Activated CD4-positive, alpha-beta T cell treated with anti-CD3 and anti-CD28 coated beads, Interleukin-2, amount 10 ng/mL, durations not matched to agents 7 days and 5 days (primary cell): ENCODE measurements at places on chromosomes 12 and 14.

DNA sequence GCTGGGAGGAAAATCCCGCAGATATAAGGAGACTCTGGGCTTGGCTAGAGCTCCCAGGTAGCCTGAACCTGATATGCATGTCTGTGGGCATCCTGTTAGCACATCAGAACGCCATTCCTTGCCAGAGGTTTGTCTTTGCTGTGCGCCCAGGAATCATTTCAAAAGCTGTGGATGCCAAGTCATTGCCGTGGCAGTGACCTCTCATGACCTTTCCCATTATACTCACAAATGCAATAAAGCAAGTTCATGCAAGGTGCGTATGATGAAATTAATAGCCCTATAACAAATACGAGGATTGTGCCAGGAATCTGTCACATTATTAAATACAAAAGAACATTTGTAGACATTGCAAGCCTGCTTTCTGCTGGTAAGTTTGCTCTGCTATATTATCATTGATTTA lies 229.1 kb upstream of the PELI2 start:
- H3K36me3 ChIP-seq, result no peaks in the 10 kb centered on the region
- no peak for DNase-seq
- no peaks in the 10 kb centered on the region for H3K4me1 ChIP-seq
- peaks cover 13% of the 10 kb centered on the region for H3K27me3 ChIP-seq

- peak; percentile 59 for DNase-seq
- H3K36me3 ChIP-seq, result peaks cover 6% of the 10 kb centered on the region
- H3K27me3 ChIP-seq, result no peaks in the 10 kb centered on the region
- H3K4me3 ChIP-seq, result peak overlapping the region; percentile 31
- H3K4me1 ChIP-seq, result peaks cover 46% of the 10 kb centered on the region
Observed at GRCh38 chr14:71399057-71399487, 491.8 kb downstream of the PCNX1 start.

DNA sequence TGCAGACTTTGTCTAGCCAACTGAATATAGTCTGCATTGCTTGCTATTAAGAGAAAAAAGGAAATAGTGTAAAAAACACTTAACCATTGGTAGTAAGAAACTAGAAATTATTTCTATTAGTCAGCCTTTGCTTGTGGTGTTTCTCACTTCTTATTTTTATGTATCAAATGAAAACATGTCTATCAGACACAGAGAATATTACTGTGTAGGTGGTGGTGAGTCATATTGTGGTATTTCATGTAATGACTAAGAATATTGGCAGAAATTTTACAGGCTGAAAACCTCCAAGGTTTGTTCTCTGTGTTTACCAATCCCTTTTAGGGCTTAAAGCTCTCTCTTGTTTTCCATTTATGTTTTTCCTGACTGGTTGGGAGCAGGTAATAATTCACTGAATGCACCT lies 87.2 kb downstream of the DAAM1 start:
- H3K36me3 ChIP-seq, result no peaks in the 10 kb centered on the region
- no peaks in the 10 kb centered on the region for H3K27me3 ChIP-seq
- peaks cover 23% of the 10 kb centered on the region for H3K4me1 ChIP-seq
- H3K27ac ChIP-seq, result no peak overlapping the region
- H3K4me3 ChIP-seq, result no peak overlapping the region

DNA sequence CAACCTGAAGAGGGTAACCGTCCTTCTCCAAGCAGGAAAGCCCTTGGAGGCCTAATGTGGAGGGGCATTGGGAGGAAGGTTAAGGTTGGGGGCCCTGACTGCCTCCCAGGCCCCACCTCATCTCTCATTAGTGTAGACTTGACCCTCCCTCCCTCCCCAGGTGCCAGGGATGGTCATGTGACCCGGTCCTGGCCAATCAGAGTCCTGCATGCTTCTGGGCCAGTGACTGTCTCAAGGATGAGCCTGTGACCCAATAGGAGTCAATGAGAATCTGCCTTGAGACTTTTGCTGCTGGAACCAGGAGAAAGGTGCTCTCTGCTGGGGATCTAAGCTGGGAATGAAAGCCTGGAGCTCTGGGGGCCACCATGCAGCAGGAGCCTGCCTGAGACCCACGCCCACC lies 70.8 kb downstream of the NCOR2 start:
- H3K27ac ChIP-seq, result no peak overlapping the region
- H3K4me1 ChIP-seq, result peaks cover 24% of the 10 kb centered on the region
- no peak overlapping the region for H3K4me3 ChIP-seq
- no peaks in the 10 kb centered on the region for H3K27me3 ChIP-seq

DNA sequence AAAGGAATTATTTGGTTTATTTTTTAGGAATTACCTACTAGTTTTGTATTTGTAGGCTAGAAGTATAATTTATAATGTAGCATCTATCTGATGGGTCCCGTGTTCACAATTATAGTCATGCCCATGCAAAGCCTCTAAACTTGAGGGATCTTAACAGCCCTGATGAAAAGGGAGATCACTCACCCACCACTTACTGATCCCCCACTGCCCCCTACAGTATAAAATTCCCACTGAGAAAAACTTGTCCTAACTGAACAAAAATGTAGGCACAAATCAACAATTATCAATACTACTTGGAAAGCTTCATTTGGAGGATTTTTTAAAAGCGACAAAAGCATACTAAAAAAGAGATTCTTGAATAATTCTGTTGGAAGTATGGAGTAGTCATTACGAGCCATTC lies 21.0 kb downstream of the WIF1 start:
- H3K27me3 ChIP-seq, result peaks cover 47% of the 10 kb centered on the region
- H3K4me1 ChIP-seq, result no peaks in the 10 kb centered on the region
- H3K4me3 ChIP-seq, result no peak overlapping the region
- H3K27ac ChIP-seq, result no peak overlapping the region

DNA sequence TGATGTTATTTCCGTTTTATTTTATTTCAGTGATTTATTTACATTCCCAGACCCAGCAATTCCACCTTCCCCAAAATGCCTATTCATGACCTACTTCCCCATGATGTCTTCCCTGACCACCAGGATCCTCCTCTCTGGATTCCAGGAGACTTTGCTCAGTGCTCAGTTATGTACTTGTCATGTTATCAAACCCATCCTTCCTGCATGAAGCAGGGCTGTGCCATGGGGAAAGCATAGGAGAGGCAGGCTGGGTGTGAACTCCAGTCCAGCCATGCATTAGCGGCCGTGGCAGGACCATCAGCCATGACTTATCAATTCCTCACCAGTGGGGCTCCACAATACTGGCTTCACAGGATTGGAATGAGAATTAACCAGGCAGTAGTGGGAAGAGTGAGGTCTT lies 57.8 kb downstream of the B4GALNT3 start:
- peaks cover 3% of the 10 kb centered on the region for H3K27me3 ChIP-seq
- H3K4me1 ChIP-seq, result no peaks in the 10 kb centered on the region
- DNase-seq, result no peak
- H3K27ac ChIP-seq, result no peak overlapping the region
- no peaks in the 10 kb centered on the region for H3K36me3 ChIP-seq

- peak within 1 kb of the TSS; percentile 98 for H3K4me3 ChIP-seq
- peaks cover 17% of the 10 kb centered on the region for H3K27me3 ChIP-seq
- H3K27ac ChIP-seq, result peak within 1 kb of the TSS; percentile 94
- DNase-seq, result peak; percentile 75
- peaks cover 28% of the 10 kb centered on the region for H3K36me3 ChIP-seq
Observed at GRCh38 chr12:121038861-121039668, at the start of gene OASL. TSS of gene OASL (minus strand) at chr12:121039246. CDS start at chr12:121038971, 275 bp downstream.

DNA sequence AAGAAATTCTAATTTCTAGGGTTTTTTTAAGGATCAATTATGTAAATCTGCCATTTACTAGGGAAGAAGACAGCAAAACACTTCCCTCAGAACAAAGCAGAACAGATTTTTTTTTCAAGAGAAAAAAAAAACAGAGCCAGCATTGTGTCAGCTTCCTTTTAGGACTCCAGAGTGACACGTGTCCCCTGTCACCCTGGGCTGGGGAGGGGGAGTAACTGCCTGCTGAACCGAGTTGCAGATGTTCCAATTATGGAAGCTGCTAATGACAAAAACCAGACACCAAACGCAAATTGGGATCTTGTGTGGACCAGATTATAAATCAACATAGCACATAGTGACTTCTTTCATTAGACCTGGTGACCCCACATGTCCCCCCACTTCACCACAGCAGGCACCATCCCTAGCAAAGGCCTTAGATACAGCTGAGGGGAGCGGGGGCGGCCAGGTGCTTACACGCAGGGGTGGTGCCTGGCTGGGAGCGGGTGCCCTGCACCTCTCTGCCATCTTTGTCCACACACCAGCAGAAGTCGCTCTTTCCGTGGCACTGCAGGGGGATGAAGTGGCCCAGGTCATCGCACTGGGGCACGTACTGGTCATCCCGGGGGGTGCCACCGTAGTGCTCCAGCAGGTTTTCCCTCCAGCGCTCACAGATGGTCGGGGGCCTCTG lies 25.4 kb downstream of the RTRAF start:
- H3K27me3 ChIP-seq, result peaks cover 5% of the 10 kb centered on the region
- H3K4me1 ChIP-seq, result peaks cover 1% of the 10 kb centered on the region
- no peak overlapping the region for H3K4me3 ChIP-seq
- DNase-seq, result no peak

DNA sequence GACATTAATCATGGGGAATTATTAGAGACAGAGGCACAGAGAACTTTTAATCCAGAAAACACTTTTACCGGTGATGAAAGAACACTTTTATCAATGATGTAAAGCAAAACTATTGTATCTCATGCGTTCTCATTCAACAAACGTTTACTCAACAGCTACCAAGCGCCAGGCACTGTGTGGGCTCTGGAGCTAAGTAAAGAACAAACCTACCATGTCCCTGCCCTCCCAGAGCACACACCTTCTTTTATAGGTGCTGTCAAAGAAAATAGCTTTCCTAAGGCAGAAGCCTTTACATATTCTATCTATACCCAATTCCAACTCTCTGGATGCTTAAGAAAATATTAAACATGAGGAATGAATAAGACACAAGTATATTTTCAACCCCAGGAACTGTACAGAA lies 91.1 kb downstream of the FOXN3 start:
- H3K27me3 ChIP-seq, result no peaks in the 10 kb centered on the region
- no peak overlapping the region for H3K4me3 ChIP-seq
- H3K4me1 ChIP-seq, result peaks cover 24% of the 10 kb centered on the region
- no peak for DNase-seq
- peaks cover 47% of the 10 kb centered on the region for H3K36me3 ChIP-seq
- H3K27ac ChIP-seq, result no peak overlapping the region

DNA sequence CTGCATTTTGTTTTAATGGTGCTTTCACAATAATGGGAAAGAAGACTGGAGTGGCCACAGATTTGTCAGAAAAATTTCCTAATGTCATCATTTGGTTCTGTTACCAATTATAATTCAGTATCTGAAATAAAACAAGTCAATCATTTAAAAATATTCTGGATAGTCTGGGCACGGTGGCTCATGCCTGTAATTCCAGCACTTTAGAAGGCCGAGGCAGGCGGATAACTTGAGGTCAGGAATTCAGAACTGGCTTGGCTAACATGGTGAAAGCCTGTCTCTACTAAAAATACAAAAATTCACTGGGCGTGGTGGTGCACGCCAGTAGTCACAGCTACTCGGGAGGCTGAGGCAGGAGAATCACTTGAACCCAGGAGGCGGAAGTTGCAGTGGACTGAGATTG lies 4.0 kb upstream of the LIMA1 start:
- no peak for DNase-seq
- H3K36me3 ChIP-seq, result peaks cover 10% of the 10 kb centered on the region
- H3K27ac ChIP-seq, result no peak overlapping the region

DNA sequence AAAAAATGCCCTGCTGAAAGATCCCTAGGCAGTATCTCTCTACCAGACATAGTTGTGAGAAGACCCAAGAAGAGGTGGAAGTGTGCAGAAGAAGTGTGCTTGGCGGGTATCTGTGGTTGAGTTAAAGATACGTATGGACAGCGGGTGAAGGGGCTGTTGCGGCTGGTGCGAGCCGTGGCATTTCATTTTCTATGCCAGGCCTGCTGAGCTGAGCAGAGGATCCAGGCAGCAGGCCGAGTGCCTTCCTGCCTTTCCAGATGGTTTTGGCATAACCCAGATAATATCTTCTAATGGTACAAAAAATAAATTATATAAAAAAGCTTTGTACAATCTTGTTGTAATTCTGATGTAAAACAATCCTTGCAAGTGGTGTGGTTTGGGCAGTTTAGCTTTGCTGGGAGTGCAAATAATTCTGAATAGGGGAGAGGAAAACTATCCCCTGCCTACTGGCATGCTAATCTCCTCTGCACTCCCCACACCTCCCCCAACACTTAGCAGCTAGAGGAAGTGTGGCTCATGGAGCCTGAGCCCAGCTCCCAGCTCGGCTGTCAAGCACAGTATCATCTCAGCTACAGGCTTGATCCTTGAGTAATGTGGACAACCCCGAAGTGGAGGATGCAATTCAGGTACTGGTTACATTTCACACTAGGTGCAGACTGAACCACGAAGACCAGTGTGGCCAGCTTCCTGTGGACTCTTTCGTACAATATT lies 168.9 kb downstream of the VRK1 start:
- peaks cover 31% of the 10 kb centered on the region for H3K36me3 ChIP-seq
- H3K4me1 ChIP-seq, result peaks cover 16% of the 10 kb centered on the region
- H3K27me3 ChIP-seq, result no peaks in the 10 kb centered on the region
- no peak overlapping the region for H3K27ac ChIP-seq

GRCh38 chr14:55438066-55438683 lies 2.2 kb downstream of the TBPL2 start:
- H3K4me3 ChIP-seq, result no peak overlapping the region
- no peaks in the 10 kb centered on the region for H3K27me3 ChIP-seq
- no peak overlapping the region for H3K27ac ChIP-seq
- H3K36me3 ChIP-seq, result no peaks in the 10 kb centered on the region
- H3K4me1 ChIP-seq, result peaks cover 18% of the 10 kb centered on the region

DNA sequence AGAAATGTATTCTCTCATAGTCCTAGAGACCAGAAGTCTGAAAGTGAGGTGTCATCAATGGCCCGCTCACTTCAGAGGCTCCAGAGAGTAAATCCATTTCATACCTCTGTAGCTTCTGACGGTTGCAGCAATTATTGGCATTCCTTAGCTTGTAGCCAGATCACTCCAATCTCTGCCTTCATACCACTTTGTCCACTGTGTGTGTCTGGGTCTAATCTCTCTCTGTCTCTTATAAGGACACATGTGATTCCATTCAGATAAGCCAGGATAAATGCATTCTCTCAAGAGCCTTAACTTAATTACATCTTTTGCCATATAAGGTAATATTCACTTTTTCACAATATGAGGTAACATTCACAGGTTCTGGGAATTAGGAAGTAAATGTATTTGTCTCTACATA lies 365.7 kb downstream of the GXYLT1 start:
- H3K4me1 ChIP-seq, result no peaks in the 10 kb centered on the region
- no peak overlapping the region for H3K27ac ChIP-seq
- no peaks in the 10 kb centered on the region for H3K36me3 ChIP-seq
- H3K27me3 ChIP-seq, result no peaks in the 10 kb centered on the region
- DNase-seq, result no peak
- H3K4me3 ChIP-seq, result no peak overlapping the region

DNA sequence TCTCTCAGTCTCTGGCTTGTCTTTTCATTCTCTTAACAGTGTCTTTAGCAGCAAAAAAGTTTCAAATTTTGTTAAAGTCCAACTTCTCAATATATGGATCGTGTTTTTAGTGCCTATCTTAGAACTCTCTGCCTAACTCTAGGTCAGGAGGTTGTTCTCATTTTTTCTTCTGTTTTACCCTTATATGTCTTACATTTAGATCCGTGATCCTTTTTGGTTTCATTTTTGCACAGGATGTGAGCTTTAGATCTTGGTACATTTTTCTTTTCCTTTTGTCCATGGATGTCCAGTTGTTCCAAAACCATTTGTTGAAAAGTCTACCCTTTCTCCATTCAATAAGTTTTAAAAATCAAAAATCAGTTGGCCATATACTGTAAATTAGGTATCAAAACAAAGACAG lies 6.8 kb downstream of the VRK1 start:
- peaks cover 27% of the 10 kb centered on the region for H3K36me3 ChIP-seq
- no peaks in the 10 kb centered on the region for H3K27me3 ChIP-seq
- no peak for DNase-seq
- peaks cover 56% of the 10 kb centered on the region for H3K4me1 ChIP-seq
- no peak overlapping the region for H3K27ac ChIP-seq
- peak overlapping the region; percentile 5 for H3K4me3 ChIP-seq
